Immature natural killer cell (primary cell): ENCODE measurements at places on chromosomes 5 and 9.

DNA sequence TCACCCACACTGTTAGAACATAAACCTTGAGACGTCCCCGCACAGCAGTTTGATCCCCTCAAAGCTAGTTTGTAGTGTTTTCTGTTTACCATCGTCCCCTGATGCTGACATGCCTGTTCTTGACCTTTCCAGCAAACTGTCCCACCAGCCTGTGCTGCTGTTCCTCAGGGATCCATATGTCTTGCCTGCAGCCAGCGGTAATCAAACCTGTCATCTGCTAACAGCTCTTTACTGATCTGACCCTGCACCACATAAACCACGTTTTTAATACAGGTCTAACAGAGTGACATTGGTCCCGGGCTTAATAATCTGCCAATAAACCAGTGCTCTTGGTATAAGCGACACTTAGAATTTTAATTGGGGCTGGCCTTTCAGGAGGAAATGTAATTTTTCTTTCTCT is 34.7 kb downstream of the PPIC start:
- DNase-seq, result no peak

DNA sequence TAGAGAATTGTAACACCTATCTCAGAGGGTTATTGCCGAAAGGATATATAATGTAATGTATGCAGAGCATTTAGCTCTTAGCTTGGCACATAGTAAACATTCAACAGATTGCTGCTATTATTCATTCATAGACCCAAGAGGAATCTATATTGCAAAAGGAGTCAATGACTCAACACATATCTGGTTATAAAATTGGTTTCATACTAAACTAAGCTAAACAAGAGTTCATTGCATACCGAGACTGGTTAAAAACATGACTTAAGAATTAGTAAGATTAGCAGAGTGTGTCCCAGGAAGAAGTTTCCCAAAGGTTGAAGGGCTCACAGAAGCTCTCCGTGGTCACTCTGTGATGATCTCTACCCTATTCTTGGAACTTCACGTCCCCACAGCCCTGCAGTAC is 339.6 kb upstream of the CCNH start:
- DNase-seq, result no peak

GRCh38 chr9:134560206-134560605 is 81.4 kb upstream of the COL5A1 start:
- DNase-seq, result no peak

DNA sequence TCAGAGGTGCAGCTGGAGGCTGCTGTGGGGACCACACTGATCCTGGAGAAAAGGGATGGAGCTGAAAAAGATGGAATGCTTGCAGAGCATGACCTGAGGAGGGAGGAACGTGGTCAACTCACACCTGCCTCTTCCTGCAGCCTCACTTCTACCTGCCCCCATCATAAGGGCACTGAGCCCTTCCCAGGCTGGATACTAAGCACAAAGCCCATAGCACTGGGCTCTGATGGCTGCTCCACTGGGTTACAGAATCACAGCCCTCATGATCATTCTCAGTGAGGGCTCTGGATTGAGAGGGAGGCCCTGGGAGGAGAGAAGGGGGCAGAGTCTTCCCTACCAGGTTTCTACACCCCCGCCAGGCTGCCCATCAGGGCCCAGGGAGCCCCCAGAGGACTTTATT is 5.9 kb upstream of the SLC6A7 start:
- DNase-seq, result no peak

- no peak for DNase-seq
These were observed 155.9 kb downstream of the NR2F1-AS1 start for GRCh38 chr5:93425096-93425495.

DNA sequence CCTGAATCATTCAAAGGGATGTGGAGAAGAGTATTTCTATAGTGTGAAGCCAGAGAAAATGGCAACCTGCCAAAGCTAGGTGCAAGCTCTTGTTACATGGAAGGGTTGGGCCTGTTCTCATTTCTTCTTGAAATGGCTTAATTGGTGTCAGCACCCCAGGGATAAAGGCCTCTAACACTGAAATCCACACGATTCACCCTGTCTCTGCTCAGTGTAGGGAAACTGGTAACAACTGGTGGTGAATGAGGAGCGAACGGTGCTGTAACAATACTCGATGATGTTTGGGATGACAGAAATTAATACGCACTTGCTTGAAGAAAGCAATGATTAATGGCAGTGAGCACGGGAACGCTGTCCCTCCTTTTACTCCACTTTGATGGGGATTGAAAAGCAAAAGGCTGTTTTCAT is 16.2 kb downstream of the PBX3 start:
- DNase-seq, result no peak

DNA sequence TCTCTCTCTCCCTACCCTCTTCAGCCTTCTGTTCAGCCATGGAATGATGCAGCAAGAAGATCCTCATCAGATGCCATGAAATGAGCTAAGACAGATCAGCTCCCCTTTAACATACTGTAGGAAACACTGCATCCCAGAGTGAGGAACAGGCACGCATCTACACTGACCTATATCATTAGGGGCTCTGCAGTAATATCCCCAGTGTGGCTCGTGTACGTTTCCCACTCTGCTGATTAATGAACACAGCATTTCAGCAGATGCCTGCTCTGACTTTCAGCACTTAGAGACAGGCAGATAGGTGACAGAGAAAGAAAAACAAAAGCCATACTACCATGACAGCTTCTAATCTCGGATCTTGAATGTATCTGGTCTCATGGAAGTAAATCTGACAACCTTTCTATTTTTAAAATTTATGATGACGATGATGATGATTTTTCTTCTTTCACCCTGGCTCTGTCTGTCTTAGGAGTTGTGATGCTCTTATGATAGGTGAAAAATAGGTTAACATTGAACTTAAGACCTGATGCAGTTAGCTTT is 750.3 kb downstream of the CDH12 start:
- no peak for DNase-seq

GRCh38 chr5:74009502-74009901 is 383.5 kb downstream of the ARHGEF28 start:
- no peak for DNase-seq

GRCh38 chr9:126456441-126457174 is 130.0 kb downstream of the MVB12B start:
- DNase-seq, result no peak

GRCh38 chr9:83957248-83957513 is 22.8 kb downstream of the HNRNPK start:
- DNase-seq, result no peak

DNA sequence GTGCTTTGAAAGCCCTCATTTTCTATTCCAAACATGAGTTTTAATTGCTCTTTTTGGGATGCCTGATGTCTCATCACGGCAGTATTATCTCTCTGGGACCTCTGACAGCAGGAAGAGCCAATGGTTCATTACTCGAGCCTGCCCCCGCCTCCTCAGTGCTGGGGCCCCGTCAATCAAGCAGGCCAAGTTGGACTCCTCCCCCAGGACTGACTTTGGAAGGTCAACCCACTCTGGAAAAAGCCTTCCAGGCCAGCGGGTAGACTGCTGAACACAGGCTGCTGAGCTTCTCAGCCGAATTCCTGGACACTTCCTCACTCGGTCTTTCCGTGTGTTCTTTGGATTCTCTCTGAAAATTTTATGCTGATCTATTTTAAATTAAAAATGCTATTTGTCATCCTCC is 9.5 kb upstream of the BARHL1 start:
- no peak for DNase-seq

DNA sequence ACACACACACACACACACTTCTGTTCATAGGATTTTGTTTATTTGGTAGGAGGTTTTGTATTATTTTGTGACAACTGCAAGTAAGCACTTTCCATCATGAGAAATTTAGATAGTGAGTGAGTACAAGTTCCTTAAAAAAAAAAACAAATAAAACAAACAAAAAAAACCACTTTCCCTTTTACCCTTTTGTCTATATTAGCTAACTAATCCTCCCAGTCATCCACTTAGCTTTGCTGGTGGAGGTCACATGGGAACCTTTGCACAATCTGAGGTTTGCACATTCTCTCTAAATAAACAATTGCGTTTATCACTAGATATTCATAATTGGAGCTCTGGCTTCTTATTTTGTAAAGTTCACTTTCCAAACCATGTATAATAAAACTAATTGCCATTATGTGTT is 6.8 kb downstream of the ITGA1 start:
- DNase-seq, result no peak

DNA sequence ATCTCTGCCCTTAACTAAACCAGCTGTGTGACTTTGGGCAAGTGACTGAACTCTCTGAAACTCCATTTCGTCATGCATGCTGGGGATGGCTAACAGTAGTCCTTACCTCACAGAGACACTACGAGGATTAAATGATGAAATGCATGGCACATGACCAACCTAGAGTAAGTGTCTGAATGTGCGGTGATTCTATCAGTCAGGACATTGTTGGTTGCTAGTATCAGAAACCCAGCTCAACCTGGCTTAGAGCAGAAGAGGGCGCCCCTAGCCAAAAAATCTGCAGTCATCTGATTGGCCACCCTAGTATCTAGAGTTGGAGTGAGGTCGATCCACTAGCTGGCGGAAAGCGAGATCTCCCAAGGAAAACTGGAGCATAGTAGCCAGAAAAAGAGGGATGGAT is 25.2 kb downstream of the NEURL1B start:
- DNase-seq, result no peak

DNA sequence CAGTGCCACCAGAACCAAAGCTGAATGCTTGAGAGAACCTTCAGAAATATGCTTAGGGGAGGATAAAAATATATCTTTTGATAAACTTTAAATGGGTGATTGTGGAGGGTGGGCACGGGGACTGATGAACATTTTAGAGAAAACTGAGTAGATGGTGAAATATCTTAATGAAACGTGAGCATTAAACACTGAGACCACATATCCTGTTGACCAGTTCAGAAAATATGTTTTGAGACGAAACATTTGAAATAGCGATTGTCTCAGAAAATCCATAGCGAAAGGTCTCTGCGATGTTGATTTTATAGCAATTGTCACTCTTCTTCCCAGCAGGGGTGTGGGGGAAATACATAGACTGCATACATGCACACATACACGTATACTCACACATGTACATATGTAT is 231.0 kb downstream of the ESM1 start:
- no peak for DNase-seq

- DNase-seq, result no peak
These were observed 7.0 kb downstream of the UNC5A start for GRCh38 chr5:176817369-176817840.

- no peak for DNase-seq
These were observed 31.1 kb downstream of the SEMA6A start for GRCh38 chr5:116543501-116543900.
